ENCODE measurements at places on chromosomes 5 and 9.

GRCh38 chr5:55569513-55569865 lies 34.7 kb upstream of the PLPP1 start:
- DNase-seq: no peak

GRCh38 chr5:135395451-135395850 lies 3.6 kb downstream of the MACROH2A1 start:
- DNase-seq: no peak

DNA sequence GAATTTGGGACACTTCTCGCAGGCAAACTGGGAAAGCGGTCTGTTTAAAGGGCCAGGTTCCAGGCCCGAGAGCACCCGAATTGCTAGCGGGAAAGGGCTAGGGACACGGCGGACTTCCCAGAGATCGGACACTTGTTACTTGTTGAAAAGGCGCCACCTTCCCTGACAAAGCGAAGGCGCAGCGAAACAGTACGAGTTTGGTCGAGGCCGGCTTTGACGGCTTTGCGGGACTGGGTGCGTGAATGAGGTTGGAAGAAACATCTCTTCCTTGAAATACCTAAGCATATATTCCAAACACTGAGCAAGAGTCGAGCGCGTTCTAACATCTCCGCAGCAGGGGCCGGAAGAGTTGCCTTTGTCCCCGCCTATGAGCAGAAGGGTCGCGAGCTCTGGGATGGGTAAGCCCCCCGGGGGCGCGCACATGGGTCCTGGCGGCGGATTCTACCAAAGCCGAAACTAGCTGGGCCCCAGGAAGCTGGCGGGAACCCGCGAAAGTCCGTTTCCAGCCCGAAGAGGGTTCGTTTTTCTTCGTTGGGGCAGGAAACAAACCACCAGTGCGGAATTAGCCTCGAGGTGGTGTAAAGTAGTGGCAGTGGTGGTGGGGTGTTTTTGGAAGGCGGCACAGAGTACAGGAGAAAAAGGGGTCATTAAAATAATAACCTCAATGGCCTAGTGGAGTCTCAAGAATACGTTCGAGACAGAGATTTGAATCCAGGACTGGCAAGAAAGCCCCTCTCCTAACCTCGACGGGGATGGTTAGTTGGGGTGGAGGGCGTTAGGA lies 1.5 kb downstream of the GDNF start:
- DNase-seq: no peak

DNA sequence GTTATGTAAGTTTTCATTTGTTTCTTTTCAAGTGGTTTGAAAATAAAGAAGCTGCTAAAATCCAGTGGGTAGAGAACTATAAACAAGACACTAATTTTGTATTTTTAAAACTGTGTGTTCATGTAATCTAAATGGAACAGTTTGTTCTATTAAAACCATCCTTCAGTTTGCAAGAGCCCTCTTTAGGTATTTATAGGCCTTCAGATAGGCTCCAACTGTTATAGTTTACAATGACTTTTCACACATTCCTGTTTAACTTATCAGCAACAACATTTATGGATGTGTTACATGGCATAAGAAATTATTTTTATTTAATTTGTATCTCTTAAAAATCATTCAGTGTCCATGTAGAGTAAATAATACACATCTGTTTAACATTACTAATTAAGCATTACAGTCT lies 126.7 kb upstream of the SLCO6A1 start:
- no peak for DNase-seq

All from amniotic stem cell (primary cell).